ENCODE measurements at places on chromosomes 3 and 15.

GRCh38 chr15:62841269-62841628 lies 201.3 kb upstream of the TPM1 start:
- DNase-seq, result peak; percentile 20

- no peak for DNase-seq
These were observed 38.9 kb downstream of the MDFIC2 start for GRCh38 chr3:70273492-70273891.

- DNase-seq, result no peak
These were observed 495.1 kb upstream of the SGO1 start for GRCh38 chr3:20680990-20681628.

- no peak for DNase-seq
These were observed 109.7 kb downstream of the LRRK1 start for GRCh38 chr15:101028772-101029438.

- DNase-seq, result no peak
These were observed 71.8 kb upstream of the HACD2 start for GRCh38 chr3:123656691-123657090.

DNA sequence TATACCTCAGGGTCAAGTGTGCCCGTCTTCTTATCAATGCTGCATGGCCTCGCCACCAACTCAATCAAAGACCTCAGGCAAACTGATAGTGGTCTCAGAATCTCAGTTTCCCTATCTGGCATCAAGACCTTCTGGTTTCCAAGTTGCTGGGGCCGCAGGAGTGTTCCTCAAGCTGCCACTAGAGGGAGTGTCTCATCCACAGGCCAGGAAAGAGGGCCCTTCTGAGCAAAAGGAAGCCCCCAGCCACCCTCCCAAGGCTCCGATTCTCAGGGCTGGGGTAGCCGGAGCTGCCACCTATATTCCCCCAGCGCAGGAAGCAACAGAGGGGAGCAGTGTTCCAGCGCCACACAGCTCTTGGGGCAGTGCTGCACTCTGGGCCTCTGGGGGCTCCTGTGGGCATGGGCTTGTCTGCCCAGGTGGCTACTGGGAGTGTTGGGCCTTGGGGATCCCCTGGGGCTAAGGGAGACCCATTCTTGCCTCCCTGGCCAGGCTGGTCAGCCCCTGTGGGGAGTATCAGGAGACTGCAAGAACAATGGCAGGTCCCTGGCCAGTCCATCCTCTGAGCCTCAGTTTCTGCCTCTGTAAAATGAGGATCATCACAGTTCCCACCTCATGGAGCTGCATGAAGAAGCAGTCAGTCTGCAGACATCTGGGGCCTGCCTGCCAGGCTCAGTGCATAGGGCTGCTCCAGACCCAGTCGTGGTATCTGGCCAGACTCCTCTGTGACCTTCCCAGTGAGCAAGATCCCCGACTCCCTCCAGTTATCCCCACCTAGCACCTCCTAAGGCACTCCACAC lies 23.4 kb upstream of the SEC13 start:
- no peak for DNase-seq

- no peak for DNase-seq
These were observed 62.5 kb downstream of the LRRC49 start for GRCh38 chr15:70955151-70955550.
